ENCODE measurements at places on chromosomes 5 and 9. TPM values are rescaled to one million over a fixed set of nuclear protein-coding genes. Genes with fewer than 3 reads are reported as not detected.

The PDLIM4 gene
- 63.1 TPM for total RNA-seq

The CNTLN gene
- total RNA-seq: 7.9 TPM

The WDR5 gene
- 20.1 TPM for total RNA-seq

The ZFR gene
- 77.0 TPM for total RNA-seq

The AGXT2 gene
- not detected for total RNA-seq

The FAM221B gene
- not detected for total RNA-seq

The PITX1 gene
- total RNA-seq: 0.09 TPM

The SAXO1 gene
- total RNA-seq: not detected

The NEUROG1 gene
- not detected for total RNA-seq

The EPB41L4B gene
- 1.2 TPM for total RNA-seq

The BSPRY gene
- total RNA-seq: not detected

The PLCXD3 gene
- under 0.01 TPM for total RNA-seq

The COL27A1 gene
- total RNA-seq: 7.3 TPM

The RAPGEF1 gene
- 35.9 TPM for total RNA-seq

The FIBCD1 gene
- total RNA-seq: 0.19 TPM

The ZBED3 gene
- total RNA-seq: 0.90 TPM

The PCDHGA9 gene
- 1.6 TPM for total RNA-seq

The KYAT1 gene
- total RNA-seq: 10.8 TPM

The PCDHGA1 gene
- total RNA-seq: 0.36 TPM

The ANKRD18A gene
- 0.75 TPM for total RNA-seq

The PCSK1 gene
- 2.2 TPM for total RNA-seq

The TGFBI gene
- total RNA-seq: 96.9 TPM

The ITK gene
- total RNA-seq: not detected

The SLC35D2 gene
- 14.2 TPM for total RNA-seq

The TMC1 gene
- total RNA-seq: 2.1 TPM

The B4GALT1 gene
- total RNA-seq: 20.0 TPM

The PBX3 gene
- 16.1 TPM for total RNA-seq

The IFNW1 gene
- total RNA-seq: not detected

The PCDHB8 gene
- total RNA-seq: 0.18 TPM

The ST8SIA4 gene
- 8.0 TPM for total RNA-seq

The GABRA1 gene
- total RNA-seq: not detected

The NCS1 gene
- total RNA-seq: 26.4 TPM

The SYK gene
- not detected for total RNA-seq

All from endothelial cell of coronary artery (primary cell).